Fibroblast of the conjunctiva (primary cell): ENCODE measurements at places on chromosomes 13 and 19.

- no peak for DNase-seq
Observed at GRCh38 chr13:29936051-29936813, 85.8 kb upstream of the UBL3 start.

GRCh38 chr19:18683109-18683957 lies at the start of gene CRTC1:
CRTC1 (plus strand) TSS chr19:18683680; CDS start chr19:18683703, 23 bp downstream.
- DNase-seq: peak; percentile 80

GRCh38 chr13:38409771-38410170 lies 60.1 kb downstream of the UFM1 start:
- no peak for DNase-seq

DNA sequence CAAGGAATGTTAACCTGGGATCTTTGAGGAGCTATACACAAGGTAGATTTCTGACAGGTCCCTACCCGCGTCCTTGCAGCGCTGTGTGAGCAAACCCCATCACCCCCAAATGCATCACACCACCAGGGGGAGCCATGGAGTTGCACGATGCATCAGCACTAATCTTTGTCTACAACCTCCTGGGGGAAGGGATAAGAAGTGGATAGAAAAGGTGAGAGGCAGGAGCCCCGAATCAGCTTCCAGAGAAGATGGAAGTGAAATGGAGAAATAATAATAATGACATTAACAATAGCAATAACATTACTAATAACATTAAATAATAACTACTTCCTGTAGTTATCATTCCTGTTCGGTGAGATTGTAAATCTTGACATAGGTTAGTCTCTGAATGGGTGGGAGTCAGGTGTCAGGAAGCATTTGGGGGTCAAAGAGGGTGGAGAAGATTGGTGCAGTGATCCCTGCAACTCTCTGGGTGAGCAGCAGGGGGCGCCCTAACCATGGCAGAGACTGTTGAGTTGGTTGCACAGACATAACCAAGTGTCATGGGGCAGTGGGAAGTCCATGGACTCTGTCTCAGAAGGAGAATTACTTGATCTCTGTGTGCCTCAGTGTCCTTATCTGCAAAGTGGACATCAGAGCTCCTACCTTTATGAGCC lies 16.5 kb downstream of the SIGLEC7 start:
- no peak for DNase-seq

DNA sequence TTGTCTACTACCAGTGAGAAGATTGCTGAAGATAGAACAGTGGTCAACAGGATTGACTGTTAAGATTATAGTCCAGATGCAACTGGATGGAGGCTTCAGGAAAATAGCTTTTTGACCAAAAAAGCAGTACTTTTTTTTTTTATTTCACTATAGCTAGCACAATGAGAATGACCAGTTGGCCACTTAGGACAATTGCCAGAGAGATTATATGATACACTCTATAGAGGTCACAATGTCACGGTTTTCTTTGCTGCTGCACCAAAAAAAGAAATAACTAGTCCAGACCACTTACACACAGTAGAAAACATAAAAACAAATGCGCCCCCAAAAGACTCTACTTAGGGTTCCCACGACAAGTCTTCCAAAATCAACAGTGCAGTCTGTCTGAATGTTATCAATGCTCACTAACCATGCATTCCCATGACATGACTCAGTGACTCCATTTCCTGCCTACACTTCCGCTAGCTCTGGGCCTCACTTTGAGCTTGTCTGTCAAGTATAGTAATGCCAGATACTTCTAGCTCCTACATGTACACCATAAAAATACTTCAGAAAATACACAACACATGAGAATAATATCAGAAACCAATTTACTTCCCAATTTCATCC lies 209.1 kb upstream of the STARD13 start:
- peak; percentile 43 for DNase-seq

DNA sequence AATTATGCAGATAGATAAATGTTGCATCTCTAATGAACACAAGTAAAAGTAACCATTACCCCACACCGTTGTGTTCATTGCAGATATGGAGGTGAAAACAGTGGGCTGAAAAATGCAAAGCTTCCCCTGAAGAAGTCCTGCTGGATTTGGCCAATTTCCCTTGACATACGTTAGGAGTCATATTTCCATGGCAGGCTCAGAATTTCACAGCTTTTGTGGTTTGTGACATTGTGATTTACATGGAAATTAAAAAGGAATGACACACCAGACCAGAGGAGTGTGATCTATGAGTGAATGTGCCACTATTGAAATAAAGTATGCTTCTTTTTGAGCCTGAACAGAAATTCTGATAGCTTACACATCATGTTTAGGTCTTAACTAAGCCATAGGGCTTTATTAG lies 221.1 kb upstream of the TMTC4 start:
- no peak for DNase-seq

GRCh38 chr19:3457528-3458228 lies 22.6 kb downstream of the SMIM24 start:
- DNase-seq: no peak

DNA sequence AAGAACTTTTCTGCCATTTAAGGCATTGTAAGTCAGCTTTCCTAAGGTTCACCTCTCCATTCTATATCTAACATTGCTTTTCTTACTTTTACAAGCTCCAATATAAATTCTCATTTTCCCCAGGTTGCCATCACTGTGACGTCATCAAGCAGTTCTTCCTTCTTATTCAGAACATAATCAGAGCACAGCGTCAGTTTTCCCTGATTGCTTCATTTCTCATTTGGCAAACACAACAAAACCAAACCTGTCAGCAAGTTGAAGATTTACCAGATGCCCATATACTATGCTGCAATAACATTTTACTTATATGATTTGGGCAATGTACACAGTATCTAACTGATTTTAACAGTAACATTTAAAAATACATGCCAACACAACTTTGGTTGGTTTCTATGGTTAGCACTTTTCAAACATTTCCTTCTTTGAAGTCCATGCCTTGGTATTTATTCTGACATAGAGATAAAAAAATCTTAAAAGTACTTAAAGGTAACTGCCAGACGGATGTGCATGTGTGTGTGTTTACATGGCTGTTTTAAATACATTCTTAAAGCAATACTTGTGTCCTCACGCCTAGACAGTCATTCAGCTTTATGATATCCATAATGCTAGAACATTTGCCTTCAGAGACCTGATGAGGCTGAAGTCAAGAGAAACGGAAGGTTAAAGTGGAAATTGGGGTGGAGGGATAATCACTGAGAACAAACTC lies 264.0 kb downstream of the KLF12 start:
- DNase-seq: no peak

DNA sequence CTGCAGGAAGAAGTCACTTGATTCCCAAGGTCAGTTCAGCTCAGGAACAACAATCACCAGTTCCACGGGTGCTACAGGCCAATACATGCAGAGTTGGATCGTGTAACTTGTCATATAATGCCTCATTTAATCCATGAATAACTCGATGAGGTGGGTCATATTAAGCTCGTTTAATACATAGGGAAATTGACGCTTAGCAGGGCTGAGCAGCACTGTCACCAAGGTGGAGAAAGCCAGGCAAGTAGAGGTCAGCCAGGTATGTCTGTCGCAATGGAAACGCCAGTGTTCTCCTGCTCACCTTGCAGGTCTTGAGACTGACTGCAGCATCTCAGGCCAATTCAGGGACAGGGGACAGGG lies 52.3 kb downstream of the CCDC70 start:
- DNase-seq: no peak

DNA sequence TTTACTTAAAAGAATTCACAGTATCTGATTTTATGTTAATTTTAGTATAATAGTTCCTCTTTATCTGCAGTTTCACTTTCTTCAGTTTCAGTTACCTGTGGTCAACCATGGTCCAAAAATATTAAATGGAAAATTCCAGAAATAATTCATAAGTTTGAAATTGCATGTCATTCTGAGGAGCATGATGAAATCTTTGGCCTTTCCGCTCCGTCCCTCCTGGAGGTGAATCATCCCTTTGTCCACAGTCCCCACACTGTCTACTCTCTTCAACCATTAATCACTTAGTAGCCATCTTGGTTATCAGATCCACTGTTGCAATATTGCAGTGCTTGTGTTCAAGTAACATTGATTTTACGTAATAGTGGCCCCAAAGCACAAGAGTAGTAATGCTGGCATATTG lies 26.9 kb downstream of the SLITRK6 start:
- no peak for DNase-seq
